ENCODE measurements at places on chromosomes 2 and 18. TPM values are rescaled to one million over a fixed set of nuclear protein-coding genes. Genes with fewer than 3 reads are reported as not detected.

- DNase-seq: no peak
These were observed 22.0 kb downstream of the EPC2 start for GRCh38 chr2:148666555-148666954.

DNA sequence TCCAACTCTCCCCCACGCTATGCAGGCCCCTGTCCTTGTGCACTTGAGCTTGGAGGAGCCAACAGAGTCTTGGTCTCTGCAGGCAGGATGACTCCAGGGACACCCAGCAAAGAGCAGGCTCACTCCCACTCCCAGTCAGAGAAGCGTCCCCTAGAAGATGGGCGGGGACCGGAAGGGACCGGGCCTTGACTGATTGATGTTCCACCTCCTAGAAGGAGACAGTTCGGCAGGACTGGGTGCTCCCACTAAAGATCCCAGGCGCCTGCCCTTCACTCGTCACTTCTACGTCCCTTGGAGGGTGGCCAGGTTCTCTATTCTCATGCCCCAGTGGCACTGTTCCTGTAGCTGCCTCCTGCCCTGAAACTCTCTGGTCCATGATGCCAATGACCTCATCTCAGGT lies 3.2 kb upstream of the SP100 start:
- no peak for DNase-seq

DNA sequence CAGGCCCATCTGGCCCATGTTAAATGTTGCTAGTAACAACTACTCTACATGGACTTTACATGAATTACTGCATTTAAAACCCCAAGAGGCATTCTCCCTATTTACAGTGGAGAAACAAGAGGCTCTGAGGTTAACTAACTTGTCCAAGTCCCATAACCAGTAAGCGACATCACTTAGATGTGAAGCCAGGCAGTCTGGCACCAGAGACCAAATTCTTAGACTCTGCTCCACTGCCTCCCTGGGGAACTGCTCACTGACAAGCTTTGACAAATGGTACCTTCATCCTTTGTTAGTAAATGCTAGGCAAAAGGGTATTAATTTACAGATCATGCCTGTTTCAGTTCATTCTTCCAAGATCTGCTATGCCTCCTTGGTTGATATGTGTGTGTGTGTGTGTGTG lies 124.8 kb downstream of the AFF3 start:
- no peak for DNase-seq

- DNase-seq: no peak
These were observed 1.3 kb upstream of the AKAIN1 start for GRCh38 chr18:5198311-5198710.

GRCh38 chr2:212686285-212686895 lies 147.8 kb upstream of the ERBB4 start:
- DNase-seq: peak; percentile 53

- DNase-seq: no peak
These were observed 169.9 kb downstream of the BCL11A start for GRCh38 chr2:60383401-60384143.

GRCh38 chr2:235940330-235940729 lies 227.9 kb downstream of the GBX2 start:
- DNase-seq: peak; percentile 38

GRCh38 chr2:65557616-65558573 lies 125.5 kb upstream of the SPRED2 start:
- no peak for DNase-seq

DNA sequence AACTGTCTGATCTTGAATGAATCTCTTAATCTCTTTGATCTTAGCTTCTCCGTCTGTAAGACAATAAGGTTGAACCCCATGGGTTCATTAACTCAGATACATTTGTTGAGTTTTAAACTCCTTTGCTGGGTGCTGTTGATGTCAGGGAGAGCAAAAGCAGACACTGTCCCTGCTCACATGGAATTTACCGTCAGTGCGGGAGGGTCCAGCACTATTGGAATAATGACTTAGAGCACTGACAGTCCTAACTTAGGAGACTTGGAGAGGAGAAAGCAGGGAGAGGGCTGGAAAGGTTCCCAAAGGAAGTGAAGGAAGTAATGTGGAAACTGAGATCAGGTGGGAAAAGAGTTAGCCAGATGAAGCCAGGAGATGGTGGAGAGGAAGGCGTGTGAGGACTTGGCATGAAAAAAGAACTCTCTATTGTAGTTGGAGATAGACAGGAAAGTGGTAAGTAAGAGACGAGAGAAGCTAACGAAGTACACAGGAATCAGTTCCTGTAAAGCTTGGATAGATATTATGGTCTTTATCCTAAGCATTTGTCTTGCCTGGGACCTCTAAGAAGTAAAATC lies 141.4 kb upstream of the SERTAD2 start:
- no peak for DNase-seq

Gene PTCD3
- 202 TPM for total RNA-seq

GRCh38 chr2:70796262-70796661 lies 5.8 kb upstream of the FIGLA start:
- DNase-seq: no peak

DNA sequence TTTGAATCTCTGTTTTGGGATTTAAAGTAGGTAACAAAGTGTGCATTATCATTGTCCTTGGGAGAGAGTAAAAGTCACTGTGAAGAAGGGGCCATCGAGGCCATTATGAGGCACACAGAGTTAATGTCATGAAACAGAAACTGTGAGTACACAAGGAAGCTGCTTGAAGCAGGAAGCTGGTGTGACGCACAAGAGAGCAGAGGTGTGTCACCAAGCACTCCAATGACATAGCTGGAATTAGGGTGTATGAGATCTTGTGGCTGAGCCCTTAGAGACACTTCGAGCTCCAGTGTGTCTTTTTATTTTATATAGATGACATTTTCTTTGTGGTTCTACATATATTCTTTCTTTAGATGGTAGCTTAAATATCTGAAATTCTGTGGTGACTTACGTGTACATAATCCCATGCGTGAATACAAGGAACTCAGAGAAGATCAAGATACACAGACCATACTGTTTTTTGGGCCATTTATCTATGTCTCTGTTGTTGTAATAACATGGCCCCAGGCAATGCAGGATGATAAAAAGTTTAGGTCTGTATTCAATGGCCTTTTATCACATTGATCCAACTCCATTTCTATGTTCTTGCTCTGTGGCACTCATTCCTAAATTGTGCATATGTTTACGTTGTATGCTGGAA lies 164.7 kb upstream of the FAM98A start:
- peak; percentile 1 for DNase-seq

Gene ABCG5
- not detected for total RNA-seq

- no peak for DNase-seq
These were observed 22.4 kb downstream of the NCOA1 start for GRCh38 chr2:24513281-24514071.

DNA sequence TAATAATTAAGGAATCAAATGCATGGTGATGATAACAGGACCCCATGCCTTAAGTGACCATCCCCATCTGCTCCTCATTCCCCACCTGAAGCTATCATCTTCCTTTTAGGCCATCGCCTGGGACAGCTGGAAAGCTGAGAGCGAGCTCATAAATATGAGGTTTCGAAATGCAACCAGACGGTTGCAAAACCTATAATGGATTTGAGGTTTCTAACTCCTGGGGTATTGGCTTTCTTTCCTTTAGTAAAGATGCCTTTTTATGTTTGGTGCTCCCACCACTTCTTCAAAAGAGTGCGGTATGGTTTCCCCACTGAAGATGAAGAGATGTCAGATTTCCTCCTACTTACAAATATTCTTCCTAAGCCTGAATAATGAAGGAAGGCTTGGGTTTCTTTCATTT lies 1589.5 kb upstream of the PIK3C3 start:
- DNase-seq: no peak

DNA sequence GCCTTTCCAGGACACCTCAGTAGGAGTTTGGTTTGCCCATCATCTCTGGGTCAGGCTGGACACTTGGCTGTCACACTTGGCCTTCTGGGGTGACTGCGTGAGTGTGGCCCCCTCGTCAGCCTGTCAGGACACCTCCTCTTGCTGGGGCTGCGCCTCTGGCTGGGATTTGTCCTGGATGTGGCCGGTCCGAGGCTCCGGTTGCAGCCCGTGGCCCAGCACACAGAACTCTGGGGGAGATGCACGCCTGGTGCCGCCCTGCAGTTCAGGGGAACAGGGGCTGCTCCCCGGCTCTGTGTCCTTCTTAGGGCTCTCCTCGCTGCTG lies 9.6 kb downstream of the PCARE start:
- DNase-seq: no peak

GRCh38 chr18:3995476-3996102 lies 459.5 kb downstream of the DLGAP1 start:
- DNase-seq: peak; percentile 55

Gene PRKAG3
- not detected for total RNA-seq

Gene ATP6V1B1
- 2.3 TPM for total RNA-seq

GRCh38 chr2:190065839-190066238 lies 3.3 kb upstream of the MSTN start:
- DNase-seq: no peak

- DNase-seq: peak; percentile 24
These were observed 1109.7 kb downstream of the SOCS6 start for GRCh38 chr18:71398531-71398930.

- DNase-seq: no peak
These were observed 93.9 kb downstream of the SCN3A start for GRCh38 chr2:165109915-165110314.
